ENCODE measurements at places on chromosomes 1 and 21.
A peak's percentile ranks its signal among the peaks of the same experiment; 100 is the strongest.

DNA sequence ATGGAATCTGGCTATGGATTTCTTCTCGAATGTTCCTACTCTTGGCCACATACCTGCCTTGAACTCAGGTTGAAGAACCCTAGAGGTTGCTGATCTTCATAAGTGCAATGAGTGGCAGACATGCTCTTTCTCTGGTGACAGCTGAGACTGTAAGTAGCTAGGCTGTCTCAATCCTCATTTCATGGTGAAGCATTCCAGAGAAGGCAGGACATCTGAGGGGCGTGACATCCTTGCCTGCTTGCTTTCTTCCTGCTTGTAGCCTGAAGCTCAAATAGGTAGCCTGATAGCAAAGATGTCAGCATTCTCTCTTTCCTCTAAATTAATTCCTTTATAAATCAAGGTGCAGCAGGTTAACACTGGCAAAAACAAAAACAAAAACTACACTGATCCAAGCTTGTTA is 114.6 kb upstream of the MAGI3 start:
- DNase-seq, result no peak

- no peak for DNase-seq
Observed at GRCh38 chr1:154459080-154459479, 42.9 kb upstream of the TDRD10 start.

DNA sequence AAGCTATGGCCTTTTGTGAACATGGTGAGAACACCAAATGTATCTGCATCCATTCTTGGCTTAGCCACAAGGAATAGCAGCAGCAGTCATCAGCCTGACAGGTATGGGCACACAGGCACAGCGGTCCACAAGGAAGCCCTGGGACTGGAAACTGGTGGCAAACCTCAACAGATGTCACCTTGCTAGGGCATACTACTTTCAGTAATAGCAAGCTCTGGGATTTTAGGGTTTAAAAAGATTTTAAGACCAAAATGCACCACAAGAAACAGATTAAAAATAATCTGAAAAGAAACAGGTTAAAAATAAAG is 9.7 kb upstream of the CADM3 start:
- DNase-seq, result no peak

GRCh38 chr1:113027449-113027848 is 45.5 kb upstream of the LRIG2 start:
- DNase-seq, result no peak

GRCh38 chr1:68959461-68960030 is 462.7 kb upstream of the DEPDC1 start:
- no peak for DNase-seq

GRCh38 chr1:156926175-156926574 is 5.7 kb downstream of the LRRC71 start:
- DNase-seq, result peak; percentile 98

DNA sequence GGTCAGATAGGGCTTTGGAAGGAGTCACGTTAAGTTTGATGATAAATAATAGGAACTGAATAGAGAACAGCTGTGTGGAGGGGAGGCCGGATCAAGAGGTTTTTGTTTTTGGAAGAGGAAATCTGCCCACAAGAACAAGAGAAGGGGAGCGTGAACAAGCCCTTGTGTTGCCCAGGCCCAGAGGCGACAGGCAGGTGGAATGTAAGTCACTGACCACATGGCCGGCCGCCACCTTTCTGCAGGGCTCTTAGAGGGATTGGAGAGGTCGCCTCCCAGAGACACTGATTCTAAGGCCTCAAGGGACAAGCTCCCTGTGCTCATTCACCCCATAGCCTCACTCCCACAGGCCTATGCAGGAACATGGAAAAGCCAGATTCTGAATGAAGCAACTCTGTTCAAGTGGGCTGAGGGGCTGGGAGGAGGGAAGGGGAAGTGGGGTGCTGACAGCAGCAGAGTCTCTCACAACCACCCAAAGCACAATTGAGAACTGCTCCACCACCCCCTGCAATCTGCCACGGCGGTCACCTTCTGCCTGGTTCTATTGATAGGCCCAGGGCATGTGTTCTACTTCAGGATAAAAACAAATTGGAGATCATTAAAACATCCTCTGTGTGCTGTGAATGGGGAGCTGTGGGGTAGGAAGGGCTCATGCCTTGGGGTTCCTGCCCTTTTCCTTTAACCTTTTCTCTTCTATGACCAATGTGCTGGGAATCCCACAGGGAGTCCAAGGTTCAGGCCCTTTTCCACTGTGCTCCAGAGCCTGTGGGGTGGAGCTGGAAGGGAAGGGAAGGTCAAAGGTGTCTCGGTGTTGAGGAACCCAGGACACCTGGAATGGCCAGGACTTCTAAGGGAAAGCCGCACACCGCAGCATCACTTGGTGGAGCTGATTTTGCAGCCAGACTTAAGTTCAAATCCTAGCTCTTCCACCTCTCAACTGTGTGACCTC is 63.3 kb upstream of the PARP1 start:
- DNase-seq, result no peak

GRCh38 chr1:107993920-107994319 is 28.9 kb upstream of the VAV3 start:
- peak; percentile 70 for DNase-seq

- no peak for DNase-seq
Observed at GRCh38 chr1:247115141-247115510, 11.0 kb upstream of the ZNF669 start.

- DNase-seq, result no peak
Observed at GRCh38 chr1:10495952-10496351, 21.2 kb downstream of the PEX14 start.

- no peak for DNase-seq
Observed at GRCh38 chr1:174314433-174314832, 133.3 kb upstream of the GPR52 start.

DNA sequence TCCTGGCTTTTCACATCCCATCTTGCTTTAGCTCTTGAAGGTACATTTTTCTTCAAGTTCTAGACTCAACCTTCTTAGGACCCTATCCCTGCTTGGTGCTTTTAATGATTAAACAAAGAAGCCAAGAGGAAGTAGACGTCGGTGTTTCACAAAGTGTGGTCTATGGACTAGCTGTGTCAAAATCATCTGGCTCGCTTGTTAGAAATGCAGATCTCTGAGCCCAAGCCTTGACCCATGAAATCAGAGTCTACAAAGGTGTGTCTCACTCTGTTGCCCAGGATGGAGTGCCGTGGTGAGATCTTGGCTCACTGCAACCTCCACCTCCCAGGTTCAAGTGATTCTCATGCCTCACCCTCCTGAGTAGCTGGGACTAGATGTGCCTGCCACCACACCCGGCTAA is 295.5 kb upstream of the KAZN start:
- no peak for DNase-seq

DNA sequence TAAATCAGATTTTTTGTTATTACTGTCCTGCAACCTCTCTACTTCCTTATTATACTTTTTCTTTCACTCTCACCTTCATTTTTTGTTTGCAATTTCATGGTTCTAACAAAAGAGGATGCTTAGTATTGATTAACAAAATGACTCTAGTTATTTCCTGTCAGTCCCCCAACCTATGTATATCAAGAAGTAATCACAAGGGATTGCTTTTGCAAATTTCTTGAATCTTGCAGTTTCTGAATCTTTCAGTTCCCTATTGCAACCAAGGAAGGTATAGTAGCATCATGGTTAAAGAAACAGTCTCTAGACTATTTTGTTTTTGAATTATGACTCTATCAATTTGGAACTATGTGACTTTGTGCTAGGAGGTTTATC is 446.9 kb downstream of the NEGR1 start:
- no peak for DNase-seq

- DNase-seq, result no peak
Observed at GRCh38 chr1:95133687-95134086, 16.5 kb downstream of the TLCD4 start.

- no peak for DNase-seq
Observed at GRCh38 chr1:1614954-1615255, 395 bp upstream of the MIB2 start.

DNA sequence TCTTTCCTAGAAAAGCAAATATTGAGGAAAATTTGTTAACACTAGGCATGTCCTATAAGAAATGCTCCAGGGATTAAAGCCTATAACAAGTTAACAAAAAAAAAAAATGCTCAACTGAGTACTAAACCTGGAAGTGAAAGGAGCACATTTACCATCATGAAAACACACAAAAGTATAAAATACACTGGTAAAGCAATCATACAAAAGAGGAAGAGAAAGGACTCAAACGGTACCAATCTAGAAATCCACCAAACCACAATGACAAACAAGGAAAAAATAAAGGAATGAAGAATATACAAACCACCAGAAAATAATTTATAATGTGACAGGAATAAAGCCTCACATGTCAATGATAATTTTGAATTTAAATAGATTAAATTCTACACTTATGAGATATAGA is 21.2 kb downstream of the CD1E start:
- no peak for DNase-seq

GRCh38 chr21:46555678-46556077 is 49.2 kb downstream of the S100B start:
- DNase-seq, result no peak

DNA sequence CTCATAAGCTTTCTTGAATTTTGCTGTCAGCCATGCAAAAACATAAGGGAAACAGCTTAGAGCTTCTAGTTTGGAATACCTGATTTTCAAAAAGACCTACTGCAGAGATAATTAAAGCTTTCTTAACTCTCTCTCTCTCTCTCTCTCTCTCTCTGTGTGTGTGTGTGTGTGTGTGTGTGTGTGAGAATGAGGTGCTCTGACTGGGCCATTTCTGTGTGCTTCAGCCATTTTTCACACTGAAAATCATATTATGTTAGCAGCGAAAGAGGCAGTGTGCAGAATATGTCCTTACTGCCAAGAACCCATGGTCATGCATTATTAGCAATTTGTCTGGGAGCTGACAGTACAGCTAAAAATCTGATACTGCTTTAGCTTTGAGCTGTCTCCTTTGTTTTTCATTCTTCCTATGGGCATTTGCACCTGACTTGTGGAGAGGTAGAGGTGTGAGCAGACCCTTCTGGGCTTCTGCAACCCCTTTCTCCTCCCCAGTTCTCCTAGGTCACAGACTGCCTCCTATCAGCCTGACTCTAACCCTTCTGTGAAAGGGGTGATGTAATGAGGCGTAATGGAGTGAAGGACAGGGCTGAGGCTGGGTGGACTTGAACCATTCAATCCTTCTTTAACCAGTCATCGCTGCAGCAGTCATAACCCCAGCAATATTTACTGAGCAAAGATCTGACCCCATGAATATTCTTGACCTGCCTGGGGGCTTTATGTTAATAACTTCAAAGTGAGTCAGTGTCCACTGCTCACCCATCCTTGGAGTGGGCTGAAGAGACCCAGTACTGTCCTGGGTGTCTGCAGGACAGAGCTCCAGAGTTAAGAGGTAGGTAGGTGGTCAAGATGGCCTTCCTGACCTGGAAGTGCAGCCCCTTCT is 61.2 kb downstream of the SYT6 start:
- no peak for DNase-seq

DNA sequence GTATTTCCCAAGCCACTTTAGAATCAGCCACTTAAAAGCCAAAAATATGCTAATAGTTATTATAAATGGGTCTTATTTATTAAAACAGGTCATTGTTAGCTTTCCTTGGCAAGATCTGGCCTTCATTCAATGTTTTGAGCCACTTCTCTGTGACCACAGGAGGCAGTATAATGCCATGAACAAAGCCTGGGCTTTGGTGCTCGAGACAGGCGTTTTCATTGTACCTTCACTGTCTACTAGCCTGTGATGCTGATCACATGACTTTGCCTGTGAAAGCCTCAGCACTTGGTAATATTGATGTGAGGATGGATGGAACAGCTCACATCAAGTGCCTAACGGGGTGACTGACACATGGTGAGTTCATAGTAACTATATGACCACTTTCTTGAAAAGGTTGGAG is 217.0 kb downstream of the RWDD3 start:
- no peak for DNase-seq

- DNase-seq, result no peak
Observed at GRCh38 chr1:86760199-86760598, 55.8 kb downstream of the SH3GLB1 start.

DNA sequence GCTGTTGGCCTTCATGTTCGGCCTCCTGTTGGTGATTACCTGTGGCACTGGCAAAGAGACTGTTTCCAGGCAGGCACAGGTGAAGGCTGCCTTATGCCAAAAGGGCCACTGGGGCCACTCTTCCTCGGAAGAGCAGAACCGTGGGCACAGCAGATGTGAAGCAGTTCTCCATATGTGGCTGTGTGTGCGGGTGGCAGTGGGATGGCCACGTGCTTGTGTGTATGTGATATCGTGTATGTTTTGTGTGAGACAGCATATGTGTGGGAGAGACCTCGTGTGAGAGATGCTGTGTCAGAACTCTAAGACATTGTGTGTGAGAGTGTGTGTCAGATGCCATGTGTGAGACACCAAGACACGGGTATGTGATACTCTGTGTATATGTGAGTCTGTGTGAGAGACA is 53.4 kb upstream of the KDM4A start:
- DNase-seq, result no peak

GRCh38 chr1:223052931-223053330 is 90.1 kb downstream of the TLR5 start:
- peak; percentile 17 for DNase-seq

GRCh38 chr1:41935226-41935625 is 16.5 kb upstream of the HIVEP3 start:
- DNase-seq, result peak; percentile 91

DNA sequence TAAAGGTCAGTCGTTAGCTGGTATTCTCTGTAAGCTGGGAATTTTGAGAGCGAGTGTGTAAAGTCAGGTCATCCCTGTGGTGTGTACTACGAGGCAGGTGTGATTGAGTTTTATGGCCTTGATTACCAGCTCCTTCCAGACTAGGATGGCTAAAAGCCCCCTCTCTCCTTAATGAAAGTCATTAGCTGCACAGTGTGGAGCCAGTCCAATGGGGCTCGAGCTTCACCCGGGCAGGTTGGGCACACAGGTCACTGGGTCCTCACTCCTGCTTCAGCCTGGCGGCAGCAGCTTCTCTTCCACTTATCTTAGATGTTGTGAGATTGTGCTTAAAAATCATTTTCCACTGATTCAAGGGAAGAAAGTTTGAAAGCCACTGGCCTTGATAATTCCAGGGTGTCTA is 3.0 kb downstream of the DMRTB1 start:
- DNase-seq, result no peak

- DNase-seq, result peak; percentile 79
Observed at GRCh38 chr1:209688746-209689234, 13.6 kb downstream of the G0S2 start.

DNA sequence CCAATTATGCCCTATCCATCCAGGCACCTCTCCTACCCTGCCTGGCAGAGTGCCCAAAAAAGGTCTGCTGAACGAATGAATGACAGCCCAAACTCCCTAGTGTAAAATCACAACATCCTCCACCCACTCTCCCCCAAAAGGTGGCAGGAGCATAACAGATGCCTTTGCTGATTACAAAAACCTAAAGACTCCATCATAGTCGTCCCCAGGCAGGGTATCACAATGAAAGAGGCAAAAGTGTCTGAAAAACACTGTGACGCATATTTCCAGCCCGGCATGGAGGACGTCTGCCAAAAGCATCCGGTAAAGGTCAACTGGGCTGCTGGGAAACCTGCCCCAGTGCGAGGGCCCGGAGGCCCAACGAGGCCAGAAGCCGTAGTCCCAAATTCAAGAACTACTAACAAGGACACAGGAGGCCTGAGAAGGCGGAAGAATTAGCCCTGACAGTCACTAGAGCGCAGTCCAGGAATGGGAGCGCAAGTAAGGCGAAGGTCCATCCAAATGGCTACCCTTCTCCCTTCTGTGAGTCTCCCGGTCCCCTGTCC is 576 bp downstream of the SMIM12 start:
- DNase-seq, result peak; percentile 42

- peak; percentile 89 for DNase-seq
Observed at GRCh38 chr21:39141502-39141901, 41.7 kb downstream of the PSMG1 start.

- peak; percentile 62 for DNase-seq
Observed at GRCh38 chr1:27589841-27590426, 14.0 kb downstream of the AHDC1 start.

Measured in RPMI7951 (cell line).